ENCODE measurements at places on chromosomes 2 and 18.

DNA sequence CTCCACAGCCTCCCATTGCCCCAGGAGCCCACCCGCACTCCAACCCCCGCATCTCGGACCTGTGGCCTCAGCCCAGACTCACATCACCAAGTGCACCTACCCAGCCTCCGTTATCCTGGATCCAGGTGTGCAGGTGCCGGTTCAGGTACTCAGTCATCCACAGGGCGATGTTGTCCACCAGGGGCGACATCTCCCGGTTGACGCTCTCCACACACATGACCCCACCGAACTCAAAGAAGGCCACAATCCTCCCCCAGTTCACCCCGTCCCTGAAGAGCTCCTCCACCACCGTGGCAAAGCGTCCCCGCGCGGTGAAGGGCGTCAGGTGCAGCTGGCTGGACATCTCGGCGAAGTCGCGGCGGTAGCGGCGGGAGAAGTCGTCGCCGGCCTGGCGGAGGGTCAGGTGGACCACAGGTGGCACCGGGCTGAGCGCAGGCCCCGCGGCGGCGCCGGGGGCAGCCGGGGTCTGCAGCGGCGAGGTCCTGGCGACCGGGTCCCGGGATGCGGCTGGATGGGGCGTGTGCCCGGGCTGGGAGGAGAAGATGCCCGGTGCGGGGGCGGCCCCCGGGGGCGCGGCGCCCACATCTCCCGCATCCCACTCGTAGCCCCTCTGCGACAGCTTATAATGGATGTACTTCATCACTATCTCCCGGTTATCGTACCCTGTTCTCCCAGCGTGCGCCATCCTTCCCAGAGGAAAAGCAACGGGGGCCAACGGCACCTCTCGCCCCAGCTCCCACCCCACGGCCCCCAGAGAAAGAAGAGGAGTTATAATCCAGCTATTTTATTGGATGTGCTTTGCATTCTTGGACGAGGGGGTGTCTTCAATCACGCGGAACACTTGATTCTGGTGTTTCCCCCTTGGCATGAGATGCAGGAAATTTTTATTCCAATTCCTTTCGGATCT lies 1.3 kb downstream of the BCL2 start:
- DNase-seq = peak; percentile 88

DNA sequence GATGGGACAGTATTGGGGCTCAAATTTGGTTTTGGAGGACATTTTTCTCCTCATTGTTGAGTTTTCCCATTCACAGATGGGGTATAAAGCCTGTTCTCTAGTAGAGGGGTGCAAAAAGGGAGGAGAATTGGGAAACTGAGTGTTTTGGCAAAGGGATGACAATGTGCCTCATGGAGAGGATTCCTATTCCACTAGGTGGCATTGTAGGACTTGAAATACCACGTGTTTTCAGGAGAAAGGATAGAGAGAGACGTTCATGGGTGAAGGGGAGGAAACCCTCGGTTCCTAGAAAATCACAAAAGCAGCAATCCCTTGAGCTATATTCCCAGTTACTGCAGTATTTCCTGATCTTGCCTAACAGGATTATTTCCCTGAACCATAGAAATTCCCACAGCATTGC lies 113.7 kb upstream of the SRD5A2 start:
- no peak for DNase-seq

DNA sequence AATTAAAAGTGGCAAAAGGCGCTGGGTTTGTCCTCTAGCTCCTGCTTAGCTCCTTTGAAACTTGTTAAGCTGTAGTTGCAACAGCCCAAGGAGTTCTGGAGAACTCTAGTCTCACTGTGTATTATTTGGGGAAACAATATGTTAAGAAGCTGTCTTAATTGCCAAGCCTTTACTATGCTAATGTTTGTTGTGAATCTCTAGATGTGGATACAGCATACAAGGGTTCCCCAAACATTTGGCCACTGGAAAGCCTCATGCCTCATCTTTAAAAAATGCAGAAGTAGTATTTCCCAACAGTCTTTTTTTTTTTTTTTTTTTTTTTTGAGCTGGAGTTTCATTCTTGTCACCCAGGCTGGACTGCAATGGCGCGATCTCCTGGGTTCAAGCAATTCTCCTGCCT lies 236.7 kb downstream of the PRKCE start:
- DNase-seq = no peak

GRCh38 chr2:111041398-111042202 lies 79.1 kb upstream of the BCL2L11 start:
- DNase-seq = no peak

DNA sequence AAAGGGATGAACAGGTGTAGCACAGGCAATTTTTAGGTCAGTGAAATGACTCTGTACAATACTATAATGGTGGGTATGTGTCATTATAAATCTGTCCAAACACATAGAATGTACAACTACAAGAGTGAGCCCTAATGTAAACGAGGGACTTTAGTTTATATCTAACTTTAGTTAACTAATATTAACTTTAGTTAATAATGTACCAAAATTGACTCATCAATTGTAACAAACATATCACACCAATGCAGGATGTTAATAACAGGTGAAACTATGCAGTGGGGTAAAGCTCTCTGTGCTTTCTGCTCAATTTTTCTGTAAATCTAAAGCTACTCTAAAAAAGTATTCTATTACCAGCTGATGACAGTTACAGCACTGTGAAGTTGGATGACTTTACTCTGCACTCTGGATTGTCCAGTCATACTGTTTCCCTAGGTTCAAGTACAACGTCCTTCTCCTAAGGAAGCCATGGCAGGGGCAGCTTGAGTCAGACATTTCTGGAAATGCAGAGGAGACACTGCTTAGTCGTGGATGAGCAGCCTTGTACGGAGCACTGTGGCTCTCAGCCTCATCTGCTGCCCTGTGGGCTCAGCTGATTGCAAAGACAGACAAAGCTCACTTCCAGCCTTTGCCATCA lies 26.1 kb downstream of the TGFA start:
- DNase-seq = no peak

DNA sequence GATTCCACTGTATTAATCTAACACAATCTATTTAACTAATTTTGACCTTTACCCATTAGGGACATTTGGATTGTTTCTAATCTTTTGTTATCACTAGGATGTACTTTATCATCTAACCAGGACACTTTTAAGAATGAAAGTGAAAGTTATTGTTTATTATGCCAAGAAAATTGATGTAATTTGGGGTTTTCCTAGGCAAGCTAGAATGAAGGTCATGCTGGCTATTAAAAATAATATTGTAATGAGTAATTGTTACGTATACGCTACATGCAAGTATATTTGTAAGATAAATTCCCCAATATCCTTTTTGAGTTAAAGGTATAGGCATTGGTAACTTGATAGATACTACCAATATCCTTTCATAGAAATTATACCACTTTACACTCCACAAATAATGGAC lies 74.6 kb downstream of the COL5A2 start:
- peak; percentile 2 for DNase-seq

DNA sequence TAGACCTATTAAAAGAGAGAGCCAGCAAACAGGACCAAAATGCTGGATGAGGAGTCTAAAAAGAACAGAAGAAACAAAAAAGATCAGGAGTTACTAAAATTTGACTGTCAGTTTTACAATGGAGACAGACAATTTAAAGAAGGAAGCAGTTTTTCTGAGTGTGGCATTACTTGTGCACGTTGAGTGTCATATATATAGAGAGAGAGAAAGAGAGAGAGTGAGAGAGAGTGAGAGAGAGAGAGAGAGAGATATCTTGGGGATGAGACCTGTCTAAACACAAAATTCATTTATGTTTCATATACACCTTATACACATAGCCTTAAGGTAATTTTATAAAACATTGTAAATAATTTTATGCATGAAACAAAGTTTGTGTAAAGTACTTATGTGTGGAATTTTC lies 2.1 kb upstream of the GALNT3 start:
- DNase-seq = no peak

DNA sequence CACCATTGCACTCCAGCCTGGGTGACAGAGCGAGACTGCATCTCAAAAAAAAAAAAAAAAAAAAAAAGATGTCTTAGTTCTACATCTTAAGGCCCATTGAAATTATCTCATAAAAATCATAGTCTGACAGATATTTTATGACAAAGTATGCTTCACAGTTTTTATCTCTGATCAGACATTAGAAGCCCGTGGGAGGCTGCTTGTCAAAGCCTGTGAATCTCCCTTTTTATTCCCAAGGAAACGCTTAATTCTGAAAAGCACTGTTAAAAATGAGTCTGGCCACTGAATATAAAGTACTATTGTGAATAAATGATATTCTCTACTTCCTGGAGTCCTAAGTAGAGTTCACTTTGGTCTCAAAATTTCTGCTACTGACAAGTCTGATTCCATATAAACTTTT lies 71.1 kb downstream of the ZDBF2 start:
- DNase-seq = no peak

DNA sequence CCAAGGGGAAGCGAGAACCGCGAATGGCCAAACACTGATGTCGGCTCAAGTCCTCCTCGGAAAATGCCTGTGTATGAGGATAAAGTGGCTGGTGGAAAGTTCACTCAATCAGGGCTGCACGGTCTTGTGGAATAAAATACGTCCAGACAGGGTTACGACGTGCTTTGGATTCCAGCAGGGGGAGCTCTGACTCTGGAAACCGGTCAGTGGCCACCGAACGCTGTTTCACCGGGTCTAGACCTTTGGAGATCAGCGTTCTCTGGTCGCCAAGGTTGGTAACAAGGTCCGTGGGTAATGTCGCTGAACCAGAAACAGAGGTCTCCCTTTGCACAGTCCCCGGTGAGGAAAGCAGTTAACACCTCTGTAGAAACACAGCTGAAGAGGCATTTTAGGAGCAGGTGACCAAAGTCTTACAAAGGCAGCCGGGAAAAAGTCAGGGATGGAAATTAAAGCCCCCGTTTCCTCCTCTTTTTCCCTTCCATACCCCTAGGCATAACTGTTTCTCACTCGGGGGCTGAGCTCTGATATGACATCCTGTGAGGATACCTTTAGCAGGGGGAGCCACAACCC lies 47.8 kb downstream of the CDCA7 start:
- DNase-seq = peak; percentile 77

GRCh38 chr2:73993778-73994177 lies 9.1 kb downstream of the TET3 start:
- DNase-seq = no peak

DNA sequence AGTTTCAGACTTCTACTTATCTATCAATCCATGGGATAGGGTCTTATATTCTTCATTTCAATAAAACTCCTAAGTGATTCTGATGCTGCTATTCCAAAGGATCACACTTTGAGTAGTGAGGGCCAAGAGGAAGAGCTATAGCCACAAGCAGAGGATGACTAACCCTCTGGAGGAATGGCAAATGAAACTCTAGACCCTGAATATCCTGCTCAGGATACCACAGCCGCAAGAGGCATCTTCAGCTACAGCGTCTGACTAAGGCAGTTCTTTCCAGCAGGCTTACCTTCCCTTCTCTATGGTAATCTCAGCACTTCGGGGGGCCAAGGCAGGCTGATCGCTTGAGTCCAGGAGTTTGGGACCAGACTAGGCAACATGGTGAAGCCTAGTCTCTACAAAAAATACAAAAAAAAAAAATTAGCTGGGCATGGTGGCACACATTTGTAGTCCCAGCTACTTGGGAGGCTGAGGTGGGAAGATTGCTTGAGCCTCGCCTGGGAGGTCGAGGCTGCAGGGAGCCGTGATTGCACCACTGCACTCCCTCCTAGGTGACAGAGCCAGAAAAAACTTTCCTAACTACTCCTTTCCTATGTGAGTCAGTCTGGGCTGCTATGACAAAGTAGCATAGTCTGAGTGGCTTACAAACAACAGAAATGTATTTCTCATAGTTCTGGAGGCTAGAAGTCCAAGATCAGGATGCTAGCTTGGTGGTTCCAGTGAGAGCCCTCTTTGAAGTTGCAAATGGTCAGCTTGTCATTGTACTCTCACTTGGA lies 371.9 kb downstream of the IRS1 start:
- no peak for DNase-seq

GRCh38 chr2:189657867-189658266 lies 3.4 kb upstream of the ASNSD1 start:
- peak; percentile 63 for DNase-seq

GRCh38 chr2:181446985-181447384 lies 10.2 kb upstream of the ITGA4 start:
- no peak for DNase-seq

- DNase-seq = no peak
These were observed 324.8 kb upstream of the CHAC2 start for GRCh38 chr2:53442783-53443182.

DNA sequence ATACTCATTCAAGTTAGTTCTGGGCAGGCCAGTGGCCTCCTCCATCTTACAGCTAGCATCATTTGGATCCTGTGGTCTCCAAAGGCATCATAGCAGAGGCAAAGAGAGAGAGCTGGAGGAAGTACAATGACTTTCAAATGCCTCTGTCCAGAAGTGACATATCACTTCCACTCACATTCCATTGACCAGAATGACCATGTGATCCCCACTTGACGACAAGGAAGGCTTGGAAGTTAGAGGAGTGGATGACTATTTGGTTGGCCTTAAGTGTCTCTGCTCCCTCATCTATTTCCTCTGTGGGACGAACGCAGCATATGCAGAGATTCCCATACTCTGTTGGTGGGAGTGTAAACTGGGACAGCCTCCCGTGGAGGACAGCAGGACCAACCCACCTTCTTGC lies 27.8 kb upstream of the MLPH start:
- DNase-seq = no peak

GRCh38 chr18:14781671-14782070 lies 33.7 kb downstream of the ANKRD30B start:
- DNase-seq = no peak

GRCh38 chr18:67232991-67233390 lies 283.5 kb downstream of the DSEL start:
- no peak for DNase-seq

- no peak for DNase-seq
These were observed at the start of gene EPB41L3 for GRCh38 chr18:5543773-5544389. Gene EPB41L3, minus strand, starts transcription at chr18:5543997. Its CDS starts 54,814 bp downstream, at chr18:5489183.

- DNase-seq = no peak
These were observed 96.0 kb upstream of the MYCN start for GRCh38 chr2:15844211-15844801.

DNA sequence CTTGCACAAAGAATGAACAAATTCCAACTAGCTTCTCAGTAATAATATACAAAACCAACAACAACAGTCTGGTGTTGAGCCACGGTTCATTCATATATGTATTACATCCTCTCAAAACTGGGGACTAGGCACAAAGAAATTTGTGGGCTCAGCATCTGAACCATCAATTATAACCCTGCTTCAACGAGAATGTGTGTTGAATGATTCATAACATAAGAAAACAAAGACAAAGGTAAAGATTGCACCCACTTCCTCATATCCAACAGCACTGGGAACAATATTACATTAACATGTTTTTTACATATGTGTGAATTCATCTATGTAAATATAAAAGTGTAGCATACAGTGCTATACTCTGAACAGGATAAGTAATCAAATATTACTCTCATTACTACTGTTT lies 144.8 kb downstream of the CDH2 start:
- no peak for DNase-seq

- no peak for DNase-seq
These were observed 43.5 kb upstream of the ACTR3 start for GRCh38 chr2:113846429-113846828.

GRCh38 chr18:12904012-12904516 lies 20.0 kb upstream of the PTPN2 start:
- peak; percentile 68 for DNase-seq

- DNase-seq = no peak
These were observed 50.6 kb downstream of the PARD6G start for GRCh38 chr18:80196528-80197320.
